Activated CD8-positive, alpha-beta memory T cell treated with anti-CD3 and anti-CD28 coated beads for 1 hour (primary cell): ENCODE measurements at places on chromosomes 13 and 19.

- DNase-seq = no peak
These were observed 16.0 kb downstream of the GNA15 start for GRCh38 chr19:3151563-3152418.

- DNase-seq = no peak
These were observed 128.1 kb upstream of the TRPC4 start for GRCh38 chr13:37997641-37998040.

- DNase-seq = no peak
These were observed 5.1 kb downstream of the PAF1 start for GRCh38 chr19:39385629-39386411.

- DNase-seq = no peak
These were observed 9.5 kb downstream of the IER2 start for GRCh38 chr19:13159713-13160112.

DNA sequence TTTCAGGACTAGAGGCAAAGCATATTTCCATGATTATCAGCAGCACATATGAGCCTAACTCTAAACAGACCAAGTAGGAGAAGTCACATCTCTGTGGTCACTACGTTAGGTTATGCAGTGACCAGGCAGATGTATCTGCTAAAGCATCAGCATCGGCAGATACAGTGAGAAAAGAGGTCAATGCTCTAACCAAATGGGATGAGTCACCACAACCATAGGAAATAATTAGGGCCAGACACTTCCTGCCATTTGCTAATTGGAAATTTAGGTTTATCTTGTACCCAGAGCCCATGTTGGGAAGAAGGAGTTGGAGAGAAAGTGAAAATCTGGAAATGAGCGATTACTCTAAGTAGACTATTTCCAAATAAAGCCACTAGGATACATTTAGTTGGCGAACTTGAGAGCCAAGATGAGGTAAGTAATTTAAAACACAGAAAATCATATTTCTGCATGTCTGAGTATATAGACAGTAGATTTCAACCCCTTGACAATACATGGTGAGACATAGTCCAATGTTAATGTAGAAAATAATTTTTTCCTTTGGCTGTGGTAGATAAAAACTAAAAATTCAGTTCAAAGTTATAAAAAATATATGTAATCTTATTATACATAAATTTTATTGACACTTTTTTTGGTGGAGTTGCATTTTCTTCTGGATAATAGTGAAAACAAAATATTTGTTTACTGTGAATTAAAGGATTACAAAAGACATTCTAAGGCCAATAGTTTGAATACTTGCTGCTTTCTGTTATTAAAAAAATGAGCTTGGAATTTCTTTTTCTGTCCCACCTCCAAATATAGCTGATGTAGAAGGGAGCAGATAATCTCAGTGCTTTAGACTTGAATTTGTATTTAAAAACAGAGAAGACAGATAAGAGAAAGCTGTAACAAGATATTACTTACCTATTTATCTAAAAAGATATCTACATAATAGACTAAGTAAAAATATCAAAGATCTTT, 104.4 kb upstream of the CSNK1A1L start:
- DNase-seq = no peak

DNA sequence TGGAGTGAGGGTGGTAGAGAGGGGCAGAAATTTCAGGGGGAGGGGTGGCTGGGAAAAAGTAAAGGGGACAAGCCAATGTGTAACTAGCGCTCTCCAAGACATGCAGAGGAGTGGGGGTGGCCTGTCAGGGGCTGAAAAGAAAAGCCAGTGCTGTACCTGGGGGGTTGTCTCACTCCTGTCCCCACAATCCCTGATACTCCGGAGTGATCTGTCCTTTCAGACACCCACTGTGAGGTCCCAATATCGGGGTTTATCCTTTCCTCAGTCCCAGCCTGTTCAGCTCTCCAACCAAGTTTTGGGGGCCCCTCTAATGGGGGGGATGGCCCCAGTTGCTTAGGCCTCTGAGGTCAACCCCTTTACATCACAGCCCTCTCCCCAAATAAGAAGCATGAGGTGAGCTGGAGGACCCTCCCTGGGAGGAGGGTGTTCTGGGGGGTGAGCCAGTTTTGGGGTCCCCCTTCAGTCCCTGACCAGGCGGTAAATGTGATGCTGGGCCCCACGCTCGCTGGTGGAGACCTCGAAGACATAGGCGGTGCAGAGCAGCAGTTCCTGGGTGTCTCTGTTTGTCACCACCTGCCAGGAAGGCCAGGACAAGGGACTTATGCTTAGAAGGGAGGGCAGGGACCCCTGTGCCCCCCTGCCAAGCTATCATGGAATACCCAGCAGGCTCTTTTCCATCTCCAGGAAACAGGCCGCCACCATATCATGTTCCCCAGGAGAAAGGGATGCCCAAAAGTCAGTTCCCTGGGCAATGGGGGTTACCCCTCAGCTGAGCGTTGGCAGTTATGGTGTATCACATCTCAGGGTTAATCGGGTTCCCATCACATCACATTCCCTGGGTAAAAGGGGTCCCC, 5.9 kb downstream of the CD37 start:
- DNase-seq = no peak

GRCh38 chr13:59686798-59687394, 476.8 kb downstream of the DIAPH3 start:
- no peak for DNase-seq

DNA sequence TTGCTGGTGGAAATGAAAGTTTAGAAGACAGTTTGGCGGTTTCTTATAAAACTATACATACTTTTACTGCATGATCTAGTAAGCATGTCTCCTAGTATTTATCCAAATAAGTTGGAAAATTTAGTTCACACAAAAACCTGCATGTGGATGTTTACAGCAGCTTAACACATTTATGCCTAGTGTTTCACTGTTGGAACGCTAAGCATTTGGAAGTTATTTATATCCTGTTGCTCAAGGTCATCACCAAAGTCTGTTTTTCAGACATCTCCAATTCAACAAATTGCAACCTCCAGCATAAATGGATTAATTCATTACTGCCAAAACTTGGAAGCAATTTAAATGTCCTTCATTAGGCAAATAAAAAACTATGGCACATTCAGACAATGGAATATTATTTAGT, 461.8 kb downstream of the SUCLA2 start:
- DNase-seq = no peak

DNA sequence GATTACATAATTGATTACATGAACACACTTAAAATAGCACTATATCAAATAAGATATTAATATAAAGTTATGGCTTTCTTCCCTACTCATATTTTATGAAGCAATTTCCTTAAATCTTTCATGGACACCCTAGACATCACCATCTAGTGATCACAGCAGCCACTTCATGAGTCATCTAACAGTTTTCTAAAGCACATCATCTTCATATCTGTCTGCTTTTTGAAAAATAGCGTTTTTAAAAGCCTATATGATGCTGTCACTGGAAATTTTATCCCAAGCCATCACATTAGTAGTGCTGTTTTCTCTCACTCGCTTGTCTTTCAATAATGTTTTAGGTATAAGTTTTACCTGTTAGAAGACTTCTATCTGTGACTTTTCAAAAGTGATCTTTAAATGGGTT, 326.1 kb downstream of the SLITRK6 start:
- DNase-seq = no peak

DNA sequence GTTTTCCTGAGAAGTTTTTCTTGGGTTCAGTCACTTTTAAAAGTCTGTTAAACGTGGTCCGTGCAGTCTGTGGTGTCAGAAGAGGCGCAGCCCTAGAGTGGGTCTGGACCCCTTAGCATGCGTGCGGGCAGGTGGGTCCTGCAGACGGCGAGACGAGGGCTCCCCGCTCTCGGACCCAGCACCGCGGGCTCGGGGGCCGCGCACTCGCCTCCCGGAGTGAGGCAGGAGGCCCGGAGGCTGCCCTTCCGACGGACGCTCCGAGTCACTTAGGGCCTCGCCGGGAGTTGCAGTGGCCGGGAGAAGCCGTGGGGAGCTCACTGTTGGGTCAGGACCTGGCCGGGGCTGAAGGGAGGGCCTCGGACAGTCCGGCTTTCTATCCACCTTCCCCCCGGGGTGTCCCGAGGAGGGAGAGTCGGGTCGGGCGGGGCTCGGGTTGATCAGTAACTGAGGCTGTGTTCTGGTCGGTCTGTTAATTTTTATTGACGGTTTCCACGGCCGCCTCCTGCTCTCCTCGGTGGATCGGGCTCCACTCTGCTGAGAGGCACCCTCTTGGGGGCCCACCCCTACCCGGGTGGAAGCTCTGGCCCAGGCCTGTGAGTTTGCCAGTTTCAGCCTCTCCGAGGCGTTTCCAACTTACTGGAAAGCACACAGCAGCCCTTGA, 1.3 kb downstream of the PTBP1 start:
- no peak for DNase-seq

- no peak for DNase-seq
These were observed 61.4 kb upstream of the KLF2 start for GRCh38 chr19:16263141-16263761.

DNA sequence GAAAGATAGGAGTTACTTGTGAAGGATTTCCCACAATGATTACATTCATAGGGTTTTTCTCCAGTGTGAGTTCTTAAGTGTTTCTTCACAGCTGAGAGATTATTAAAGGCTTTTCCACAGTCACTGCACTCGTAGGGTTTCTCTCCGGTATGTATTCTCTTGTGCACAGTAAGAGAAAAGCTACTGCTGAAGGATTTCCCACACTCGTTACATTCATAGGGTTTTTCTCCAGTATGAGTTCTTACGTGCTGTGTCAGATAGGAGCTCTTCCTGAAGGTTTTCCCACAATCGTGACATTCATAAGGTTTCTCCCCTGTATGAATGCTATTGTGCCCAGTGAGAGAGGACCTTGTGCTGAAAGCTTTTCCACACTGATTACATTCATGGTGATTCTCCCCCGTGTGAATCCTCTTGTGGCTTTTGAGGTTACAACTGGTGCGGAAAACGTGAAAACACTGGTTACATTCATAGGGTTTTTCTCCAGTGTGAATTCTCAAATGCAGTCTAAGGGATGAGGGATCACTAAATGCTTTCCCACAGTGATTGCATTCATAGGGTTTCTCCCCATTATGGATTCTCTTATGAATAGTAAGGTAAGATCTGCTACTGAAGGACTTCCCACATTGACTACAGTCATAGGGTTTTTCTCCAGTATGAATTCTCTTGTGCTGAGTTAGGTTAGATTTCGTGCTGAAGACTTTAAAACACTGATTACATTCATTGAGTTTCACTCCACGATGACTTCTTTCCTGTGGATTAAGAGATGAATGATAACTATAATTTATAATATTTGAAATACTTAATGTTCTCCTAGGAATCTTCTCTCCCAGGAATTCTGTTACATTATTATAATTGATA, 20.6 kb downstream of the ZNF558 start:
- no peak for DNase-seq

DNA sequence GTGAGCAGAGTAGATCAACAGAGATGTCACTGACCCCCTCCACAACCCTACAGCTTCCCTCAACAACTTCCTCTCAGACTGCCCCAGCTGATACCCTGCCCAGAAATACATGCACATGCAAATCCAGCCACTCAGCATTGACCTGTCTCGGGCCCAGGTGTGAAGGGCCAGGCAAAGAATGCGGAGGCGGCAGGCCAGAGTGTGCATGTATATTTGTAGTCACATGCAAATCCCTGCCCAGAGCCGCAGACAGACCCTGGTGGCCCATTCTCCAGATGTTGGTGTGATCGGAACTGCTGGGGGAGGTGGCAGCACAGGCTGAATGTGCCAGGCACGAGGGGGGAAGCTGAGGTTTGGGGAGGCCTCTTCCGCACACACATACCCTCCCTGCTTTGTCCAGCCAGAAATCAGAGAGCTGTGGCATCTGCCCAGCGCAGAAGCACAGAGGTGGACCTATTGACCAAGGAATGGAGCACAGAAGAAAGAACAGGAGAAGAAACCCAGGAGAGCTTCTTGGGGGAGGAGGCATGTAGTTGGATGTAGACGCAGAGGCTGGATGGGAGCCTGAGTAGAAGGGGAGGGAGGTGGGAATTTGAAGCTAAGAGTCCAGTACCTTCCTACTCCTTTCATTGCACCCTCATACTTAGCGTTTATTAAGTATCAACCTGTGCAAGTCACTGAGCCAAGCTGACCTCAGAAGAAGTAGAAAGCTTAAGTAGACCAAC, 14.4 kb downstream of the MEF2B start:
- no peak for DNase-seq

DNA sequence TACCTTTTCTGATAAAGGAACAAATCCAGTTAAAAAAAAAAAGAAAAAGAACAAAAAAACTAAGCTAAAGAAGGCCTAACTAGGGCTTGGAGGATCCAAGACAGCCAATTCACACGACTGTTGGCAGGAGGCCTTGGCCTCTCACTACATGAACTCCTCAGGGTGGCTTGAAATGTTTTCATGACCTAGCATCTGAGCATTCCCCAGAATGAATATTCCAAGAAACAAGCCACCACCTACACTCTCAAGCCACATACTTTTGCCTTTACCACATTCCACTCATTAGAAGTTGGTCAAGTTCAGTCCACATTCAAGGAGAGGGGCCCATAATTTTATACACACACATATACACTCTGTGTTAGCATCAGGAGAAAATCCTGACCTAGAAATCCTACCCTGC, 97.6 kb upstream of the SIAH3 start:
- no peak for DNase-seq

DNA sequence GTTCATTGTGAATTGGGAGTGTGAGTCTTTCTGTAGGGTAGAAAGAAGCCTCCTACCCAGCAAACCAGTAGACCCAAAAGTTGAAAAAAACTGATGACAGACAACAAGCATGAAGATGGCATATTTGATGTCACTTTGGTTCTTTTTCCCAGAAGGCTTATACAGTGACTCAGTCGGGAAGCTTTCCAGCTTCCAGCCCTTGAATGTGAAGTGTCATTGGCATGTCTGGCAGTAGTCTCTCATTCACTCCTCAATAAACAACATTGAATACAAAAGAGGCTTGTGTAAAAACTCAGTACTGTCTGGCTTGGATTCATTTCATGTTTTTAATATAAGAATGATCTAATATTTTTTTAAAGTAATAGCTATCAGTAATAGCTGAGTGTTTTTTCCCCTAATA, 68.7 kb downstream of the IPO5 start:
- DNase-seq = no peak

DNA sequence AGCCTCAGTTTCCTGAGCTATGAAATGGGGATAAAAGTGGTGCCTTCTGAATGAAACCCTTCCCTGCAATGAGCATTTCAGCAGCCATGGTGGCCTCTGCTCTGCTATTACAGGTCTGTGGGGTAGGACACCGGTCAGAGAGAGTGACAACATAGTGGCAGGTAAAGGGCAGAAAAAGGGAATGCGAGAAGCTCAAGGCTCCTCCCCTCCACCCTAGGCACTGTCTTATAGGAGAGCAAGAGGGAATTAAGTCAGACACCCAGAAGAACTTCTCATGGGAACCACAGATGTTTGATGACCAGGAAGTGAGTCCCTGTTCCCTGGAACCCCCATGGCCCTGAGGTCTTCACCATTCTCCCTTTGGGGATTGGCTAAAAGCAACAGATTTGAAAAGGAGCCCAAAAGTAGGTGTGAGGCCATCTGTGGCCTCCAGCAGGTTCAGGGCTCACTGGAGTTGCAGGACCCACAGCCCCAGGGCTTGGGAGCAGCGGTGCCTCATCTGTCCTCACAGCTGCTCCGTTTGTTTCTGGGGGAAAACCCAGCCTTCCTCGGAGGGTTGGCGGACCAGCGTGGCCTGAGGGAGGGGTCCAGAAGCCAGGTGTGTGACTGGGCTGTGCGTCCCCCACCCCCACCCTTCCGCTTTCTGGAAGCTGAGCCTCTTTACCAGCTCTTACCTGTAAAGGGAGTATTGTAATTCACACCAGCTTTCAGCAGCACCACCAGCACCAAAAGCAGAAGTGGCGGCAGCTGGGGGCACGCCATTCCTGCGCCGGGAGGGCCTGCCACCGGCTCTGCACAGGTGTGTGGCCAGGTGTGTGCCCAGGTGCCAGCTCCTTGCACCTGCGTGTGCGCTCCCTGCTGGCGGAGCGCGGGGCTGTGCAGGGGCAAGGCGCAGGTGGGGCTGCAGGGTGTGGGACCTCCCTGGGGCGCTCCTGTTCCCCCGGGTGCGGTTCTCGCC, 19.4 kb downstream of the IQCN start:
- no peak for DNase-seq

- DNase-seq = no peak
These were observed 45.3 kb upstream of the TRPC4 start for GRCh38 chr13:37914781-37915391.
